ENCODE measurements at places on chromosomes 12 and 14.
A peak's percentile ranks its signal among the peaks of the same experiment; 100 is the strongest.

DNA sequence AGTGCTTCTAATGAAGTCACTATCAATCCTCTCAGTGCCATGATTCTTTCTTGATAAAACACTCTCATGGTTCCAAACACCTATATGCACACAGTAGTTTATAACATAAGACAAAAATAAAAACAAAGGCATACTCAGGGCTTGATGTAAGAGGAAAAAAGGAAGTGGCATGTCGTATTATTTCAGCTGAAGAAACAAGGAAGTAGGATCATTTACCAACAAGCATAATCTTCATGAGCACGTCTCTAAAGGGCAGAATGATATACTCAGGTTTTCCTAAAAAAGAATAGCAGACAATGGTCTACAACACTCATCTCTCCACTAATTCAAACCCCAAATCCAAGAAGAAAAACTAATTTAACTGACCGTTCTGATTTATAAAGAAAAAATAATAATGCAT lies 33.9 kb downstream of the NUMB start:
- DNase-seq: peak; percentile 56

DNA sequence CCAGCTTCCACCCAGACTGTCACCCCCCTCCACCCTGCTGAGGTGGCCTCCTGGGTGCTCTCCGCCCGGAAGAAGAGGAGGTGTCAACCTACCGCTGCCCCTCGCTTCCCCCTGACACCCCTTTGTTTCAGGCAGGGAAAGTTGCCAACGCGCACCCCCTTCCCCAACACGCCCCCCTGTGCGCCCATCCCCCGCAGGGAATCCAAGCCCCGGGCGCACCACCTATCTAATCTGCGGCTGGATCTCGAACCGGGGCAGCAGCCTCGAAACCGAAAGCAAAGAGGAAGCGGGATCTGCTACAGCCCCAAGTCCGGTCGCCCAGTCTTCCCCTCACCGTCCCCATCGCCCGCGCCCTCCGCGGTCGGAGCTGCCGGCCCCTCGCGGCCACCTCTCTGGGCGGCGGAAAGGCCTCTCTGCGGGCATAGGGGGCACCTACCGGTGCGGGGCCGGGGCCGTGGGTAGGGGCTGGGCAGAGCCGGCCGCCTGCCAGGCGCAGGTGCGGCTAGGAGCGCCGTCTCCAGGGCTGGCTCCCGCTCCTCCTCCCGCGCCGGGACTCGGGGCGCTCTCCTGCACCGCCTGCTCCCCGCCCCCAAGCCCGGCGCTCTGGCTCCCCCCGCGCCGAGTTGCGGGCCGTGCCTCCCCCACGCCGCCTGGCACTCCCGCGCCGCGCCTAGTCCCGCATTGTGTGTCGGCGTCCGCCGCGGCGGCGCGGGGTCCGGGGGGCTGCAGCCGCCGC lies 18.3 kb upstream of the PLEKHH1 start:
- peak; percentile 44 for DNase-seq

DNA sequence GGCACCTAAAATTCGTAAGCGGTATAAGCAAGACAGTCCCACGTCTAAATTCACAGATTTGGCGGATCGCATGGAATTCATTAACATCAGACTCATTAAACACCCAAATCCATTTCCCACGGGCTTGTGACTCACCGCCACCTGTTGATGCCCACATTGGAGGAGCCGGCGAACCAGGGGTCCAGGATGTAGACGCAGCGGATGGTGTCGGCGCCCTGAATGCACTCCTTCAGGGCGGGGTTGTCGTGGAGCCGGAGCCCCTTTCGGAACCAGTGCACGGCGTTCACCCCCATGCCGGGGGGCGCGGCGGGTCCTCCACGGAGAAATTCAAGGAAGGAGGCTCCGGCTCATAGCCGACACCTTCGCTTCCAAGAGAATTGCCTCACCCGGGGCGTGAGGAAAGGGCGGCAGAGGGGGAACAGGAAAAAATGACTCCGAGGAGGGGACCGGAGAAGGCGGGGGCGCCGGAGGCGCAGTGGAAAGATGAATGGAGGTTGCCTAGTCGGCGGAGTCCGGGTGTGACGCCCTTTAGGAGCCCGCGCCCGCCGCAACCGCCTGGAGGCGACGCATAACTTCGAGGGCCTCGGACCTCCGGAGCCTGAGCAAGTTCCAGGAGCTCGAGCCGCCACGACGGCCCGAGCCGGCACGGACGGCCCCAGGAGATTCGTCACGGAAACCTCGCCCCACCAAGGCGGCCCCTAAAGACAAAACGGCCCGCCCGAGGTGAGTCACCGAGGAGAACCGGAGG lies 506 bp downstream of the CRY1 start:
- peak; percentile 50 for DNase-seq

GRCh38 chr12:14854586-14855183 lies 11.4 kb upstream of the ART4 start:
- DNase-seq: peak; percentile 62

DNA sequence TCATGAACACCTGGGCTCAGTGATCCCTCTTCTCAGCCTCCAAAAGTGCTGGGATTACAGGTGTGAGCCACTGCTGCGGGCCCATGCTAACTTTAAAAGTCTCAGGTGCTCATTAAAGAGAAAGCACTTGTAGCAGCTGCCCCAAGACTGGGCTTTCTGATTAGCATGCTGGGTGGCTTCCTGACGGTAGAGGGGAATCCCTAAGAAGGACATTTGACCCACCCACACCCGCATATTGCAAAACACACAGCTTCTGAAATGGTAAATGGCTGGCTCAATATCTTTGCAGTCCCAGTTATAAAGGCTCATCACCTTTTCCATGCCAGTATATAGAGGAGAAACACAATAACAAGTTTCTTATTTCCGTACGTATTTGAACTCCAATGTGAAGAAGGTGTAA lies 19.3 kb upstream of the BICD1 start:
- DNase-seq: peak; percentile 23

DNA sequence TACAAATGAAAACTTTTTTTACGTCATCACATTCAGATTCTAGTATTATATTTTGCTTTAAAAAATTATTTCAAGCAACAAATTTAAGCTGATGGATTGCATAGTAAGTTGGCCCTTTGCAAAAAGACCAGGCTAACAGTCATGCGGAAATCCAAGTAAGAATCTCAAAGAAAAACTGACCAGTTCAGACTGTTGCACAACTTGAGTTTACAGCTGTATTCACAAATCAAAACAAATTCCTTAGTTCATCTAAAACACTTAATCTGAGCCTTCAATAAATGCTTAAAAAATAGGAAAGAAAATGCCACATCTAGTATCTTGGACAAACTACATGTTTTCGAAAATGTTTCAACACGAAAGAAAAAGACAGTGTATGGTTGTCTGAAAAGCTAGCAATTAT lies 847 bp downstream of the CCDC59 start:
- peak; percentile 11 for DNase-seq

All from iris pigment epithelial cell (primary cell).